ENCODE measurements at places on chromosomes 6 and 20.

- no peak for DNase-seq
Observed at GRCh38 chr6:33490198-33490597, 35.8 kb downstream of the ZBTB9 start.

DNA sequence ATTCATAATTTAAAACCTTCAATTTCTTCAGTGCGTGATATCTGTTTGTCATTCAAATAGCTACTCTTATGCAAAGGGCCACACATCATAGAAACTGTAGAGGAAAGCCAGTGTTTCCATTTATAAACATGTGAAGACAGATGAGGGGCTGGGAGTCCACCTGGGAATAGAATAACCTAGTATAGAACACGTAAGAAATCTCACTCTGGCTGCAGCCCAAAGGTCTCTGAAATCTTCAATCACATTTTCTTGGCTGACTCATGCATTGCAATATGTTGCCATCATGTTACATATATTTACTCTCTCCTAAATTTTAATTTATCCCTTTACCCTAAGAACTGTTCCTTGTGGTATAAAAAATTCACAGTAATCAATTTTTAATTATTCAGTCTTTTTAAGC is 123.2 kb downstream of the ELOVL4 start:
- no peak for DNase-seq

GRCh38 chr20:995170-995569 is 6.9 kb downstream of the RSPO4 start:
- no peak for DNase-seq

- no peak for DNase-seq
Observed at GRCh38 chr6:158769234-158769770, 49.9 kb downstream of the EZR start.

DNA sequence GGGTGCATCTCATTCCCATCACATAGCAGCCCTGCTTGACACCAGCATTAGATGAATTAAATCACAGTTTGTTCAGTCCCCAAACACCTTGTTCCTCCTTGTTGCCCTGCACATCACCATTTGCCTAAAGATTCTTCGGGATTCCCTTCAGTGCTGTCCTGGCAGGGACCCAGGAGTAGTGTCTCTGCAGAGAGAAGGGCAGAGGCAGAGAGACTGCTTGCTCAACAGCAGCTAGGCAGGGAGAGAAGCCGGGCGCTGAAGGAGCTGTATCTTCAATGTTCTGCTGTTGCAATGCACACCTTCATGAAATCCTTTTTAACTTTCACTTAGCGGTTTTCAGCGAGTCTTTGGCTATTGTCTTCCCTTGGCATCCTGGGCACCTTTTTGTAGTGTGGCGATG is 362.9 kb downstream of the FARS2 start:
- no peak for DNase-seq

DNA sequence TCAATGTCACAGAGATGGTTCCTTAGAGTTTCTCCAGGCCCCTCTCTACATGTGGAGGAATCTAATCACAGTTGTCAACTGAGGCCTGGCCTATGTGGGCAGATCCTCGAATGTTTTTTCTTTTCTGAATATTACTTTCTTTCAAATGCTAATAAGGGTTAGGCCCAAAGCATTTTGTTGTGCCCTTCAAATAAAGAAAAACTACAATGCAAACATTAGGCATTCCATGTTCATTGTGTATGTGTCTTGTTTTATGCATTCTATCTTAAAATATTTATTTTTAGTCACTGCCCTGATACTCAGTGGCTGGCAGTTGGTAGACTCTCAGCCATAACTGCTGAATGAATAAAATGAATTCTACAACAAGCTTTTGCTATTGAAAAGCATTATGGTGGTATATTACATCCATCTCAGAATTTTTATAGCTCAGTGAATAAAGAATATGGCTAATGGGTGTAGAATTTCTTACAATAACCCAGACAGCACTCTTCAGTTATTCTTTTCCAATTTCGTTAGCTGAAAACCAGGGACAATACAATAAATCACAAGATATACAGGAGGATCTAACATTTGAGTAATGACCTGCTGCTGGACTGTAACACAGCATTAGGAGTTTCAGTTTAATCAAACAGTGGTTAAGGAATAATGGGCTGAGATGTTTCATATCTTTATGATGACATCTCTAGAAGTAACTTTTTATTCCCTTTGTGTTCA is 28.3 kb downstream of the RGS17 start:
- no peak for DNase-seq

- DNase-seq = no peak
Observed at GRCh38 chr20:46835418-46835817, 59.2 kb upstream of the EYA2 start.

DNA sequence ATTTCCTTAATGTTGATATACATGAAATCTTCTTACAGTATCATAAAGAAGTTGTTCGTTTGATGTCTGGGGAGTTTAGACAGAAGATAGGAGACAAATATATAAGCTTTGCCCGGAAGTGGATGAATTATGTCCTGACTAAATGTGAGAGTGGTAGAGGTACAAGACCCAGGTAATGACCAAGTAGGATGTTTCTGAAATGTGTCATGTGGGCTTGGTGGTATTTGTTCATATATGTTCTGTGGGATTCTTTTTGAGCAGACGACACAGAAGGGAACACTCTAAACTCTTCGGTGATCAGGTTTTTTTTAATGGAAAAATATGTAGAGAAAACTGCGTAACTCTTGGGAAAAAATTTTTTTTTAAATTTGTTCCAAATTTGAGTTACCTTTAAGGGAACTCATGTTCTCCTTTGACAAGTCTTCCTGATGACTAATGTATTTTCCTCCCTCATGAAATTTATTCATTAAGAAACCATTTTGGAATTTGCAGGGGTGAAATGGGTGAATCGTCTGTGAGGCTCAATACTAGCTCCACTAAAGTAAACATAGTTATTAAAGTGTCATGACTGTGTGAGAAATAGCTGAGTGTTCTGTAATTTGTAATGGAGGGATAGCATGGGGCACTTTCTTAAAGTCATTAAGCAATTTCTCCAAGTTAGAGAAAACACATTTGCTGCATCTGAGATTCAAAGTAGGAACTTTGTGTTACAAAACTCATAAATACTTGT is 100.6 kb downstream of the MAP3K4 start:
- no peak for DNase-seq

DNA sequence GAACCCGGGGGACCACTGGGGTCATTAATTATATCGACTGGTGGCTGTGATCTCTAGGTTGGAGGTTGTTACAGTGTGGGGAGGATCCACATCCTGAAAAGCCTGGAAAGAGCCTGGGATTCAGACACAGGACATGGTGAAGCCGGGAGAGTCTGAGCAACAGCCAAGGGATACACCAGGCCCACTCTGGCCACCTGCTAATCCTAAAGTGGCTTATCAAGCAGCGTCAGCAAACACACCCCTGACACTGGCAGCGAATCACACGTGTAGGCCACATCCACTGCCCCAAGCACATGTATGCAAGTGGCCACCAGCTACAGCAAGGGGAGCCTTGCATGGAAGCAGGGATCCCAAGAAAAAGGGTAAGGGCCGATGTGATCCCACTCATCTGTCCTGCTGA is 41.0 kb downstream of the GFOD1 start:
- DNase-seq = no peak

DNA sequence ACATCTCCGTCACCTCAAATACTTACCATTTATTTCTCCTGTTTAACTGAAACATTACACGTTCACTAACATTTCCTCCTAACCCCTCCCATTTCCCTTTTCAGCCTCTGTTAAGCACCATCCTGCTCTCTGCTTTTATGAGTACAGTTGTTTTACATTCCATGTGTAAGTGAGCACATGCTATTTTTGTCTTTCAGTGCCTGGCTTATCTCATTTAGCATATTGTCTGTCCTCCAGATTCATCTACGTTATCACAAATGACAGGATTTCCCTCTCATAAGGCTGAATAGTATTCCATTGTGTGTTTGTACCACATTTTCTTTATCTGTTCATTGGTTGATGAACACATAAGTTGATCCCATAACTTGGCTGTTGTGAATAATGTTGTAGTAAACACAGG is 22.7 kb downstream of the TAF11 start:
- DNase-seq = no peak

GRCh38 chr6:80938131-80938530 is 814.4 kb downstream of the TENT5A start:
- DNase-seq = no peak

DNA sequence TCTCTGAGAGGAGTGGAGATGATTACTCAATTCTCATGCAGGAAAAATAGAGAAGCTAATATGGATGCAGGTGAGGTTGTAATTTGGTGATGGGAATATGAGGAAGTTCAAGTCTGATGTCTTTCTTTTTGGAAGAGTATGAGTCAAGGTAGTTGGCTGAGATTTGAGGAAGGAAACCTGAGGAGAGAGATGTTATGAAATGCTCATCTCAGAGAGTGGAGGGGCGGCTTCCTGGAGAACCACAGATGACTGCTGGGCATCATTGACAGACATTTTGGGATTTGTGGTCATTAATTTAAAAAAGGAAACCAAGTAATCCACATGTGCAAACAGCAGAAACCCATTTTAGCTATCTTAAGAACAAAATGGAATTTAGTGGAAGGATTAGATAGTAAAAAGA is 72.5 kb upstream of the UST start:
- no peak for DNase-seq

DNA sequence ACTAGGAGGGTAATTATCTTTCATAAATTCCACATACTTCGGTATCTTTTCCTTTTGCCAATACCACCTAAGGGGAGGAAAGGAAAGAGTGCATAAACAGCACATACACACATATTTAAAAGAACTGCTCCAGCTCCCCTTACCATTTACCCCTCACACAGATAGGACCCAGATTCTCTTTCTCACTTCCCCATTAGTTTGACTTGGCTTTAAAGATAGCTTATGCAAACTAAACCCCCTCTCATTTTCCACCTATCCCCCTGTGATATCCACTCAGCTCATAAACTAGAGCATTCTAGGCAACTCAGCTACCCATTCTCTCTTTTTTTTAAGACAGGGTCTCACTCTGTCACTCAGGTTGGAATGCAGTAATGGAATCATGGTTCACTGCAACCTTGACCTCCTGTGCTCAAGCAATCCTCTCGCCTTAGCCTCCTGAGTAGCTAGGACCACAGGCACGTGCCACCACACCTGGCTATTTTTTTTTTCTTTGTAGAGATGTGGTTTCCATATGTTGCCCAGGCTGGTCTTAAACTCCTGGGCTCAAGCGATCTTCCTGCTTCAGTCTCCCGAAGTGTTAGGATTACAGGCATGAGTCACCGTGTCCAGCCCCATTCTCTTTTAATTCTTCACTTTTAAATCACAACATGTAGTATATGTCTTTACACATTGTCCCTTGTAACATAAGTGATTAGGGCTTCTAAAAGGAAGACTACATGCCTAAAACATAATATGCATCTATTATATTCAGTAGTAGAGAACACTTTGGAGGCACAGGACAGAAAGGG is 4.0 kb downstream of the FUCA2 start:
- DNase-seq = no peak

GRCh38 chr6:111114482-111114881 is 27.2 kb downstream of the SLC16A10 start:
- no peak for DNase-seq

DNA sequence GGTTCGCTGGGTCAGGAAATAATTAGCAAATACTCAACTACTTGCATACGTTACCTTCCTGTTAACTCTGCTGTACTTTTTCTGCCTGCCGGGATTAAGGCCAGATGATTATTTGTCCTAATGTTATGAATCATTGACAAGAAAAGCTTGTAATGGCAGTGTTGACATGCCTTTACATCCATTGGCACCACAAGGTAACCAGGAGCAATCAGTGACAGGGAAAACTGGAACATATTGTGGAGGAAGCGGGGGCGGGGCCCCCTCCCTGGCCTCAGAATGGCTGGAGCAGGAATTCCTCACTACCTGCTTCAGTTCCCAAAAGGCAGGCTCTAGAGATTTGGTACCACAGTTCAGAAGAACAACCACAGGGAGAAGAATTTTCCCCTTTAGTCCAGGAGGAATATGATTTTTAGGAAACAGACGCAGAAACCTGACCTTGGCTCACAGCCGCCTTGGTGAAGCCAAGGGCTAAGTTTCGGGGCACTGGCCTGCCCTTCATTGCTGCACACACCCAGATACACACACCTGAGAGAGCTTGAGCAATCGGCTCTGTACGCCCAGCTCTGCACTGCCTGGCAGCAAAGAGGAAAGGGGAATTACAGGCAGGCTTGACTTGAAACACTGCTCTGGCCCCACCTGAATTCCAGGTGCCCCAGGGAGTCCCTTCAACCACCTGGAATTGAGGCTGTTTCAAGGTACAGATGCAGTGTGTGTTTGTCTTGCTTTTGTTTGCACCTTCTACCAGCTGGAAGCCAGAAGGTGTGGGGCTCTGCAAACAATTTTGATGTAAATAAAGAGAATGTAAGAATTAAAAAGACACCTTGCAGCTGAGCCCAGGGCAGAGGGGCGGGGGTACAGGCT is 89.8 kb downstream of the MYB start:
- DNase-seq = no peak

- no peak for DNase-seq
Observed at GRCh38 chr6:11121851-11122250, 10.3 kb upstream of the ERVFRD-1 start.

GRCh38 chr6:40328386-40328985 is 258.7 kb downstream of the LRFN2 start:
- DNase-seq = no peak

DNA sequence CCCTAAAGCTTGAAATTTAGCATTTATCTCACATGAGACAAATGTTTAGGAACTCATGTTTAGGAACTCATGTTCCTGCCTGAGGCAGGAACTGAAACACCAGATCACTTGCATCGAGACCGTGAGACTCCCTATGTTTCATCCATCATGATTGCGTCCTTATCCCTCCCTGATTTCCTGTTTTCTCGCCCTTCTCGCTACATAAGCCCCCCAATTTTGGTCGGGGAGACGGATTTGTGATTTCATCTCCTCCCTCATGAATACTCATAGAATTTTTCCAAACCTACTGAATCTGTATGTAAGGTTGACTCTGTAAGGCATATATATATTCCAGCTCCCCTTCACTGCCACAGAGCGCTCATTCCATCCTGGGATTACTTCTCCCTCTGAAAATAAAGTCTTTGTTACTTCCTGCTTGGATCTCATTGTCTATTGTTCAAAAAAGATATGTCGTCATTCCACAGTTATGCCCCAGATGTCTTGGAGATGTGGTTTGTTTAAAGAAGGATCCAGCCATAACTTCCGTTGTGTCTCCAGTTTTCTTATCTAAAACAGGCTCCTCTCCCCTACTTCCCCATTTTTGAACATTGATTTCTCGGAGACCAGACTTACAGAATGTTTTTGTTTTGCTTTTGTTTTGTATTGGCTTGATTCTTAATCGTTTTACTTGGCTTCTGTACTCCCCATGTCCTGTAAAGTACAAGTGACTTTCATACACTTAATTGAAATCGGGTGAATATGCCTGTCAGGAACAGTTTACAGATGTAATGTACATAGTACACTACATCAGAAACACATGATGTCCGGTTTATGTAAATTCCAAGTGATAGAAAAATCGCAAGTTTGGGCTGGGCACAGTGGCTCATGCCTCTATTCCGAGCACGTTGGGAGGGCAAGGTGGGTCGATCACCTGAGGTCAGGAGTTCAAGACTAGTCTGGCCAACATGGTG is 118.7 kb downstream of the HFE start:
- no peak for DNase-seq

DNA sequence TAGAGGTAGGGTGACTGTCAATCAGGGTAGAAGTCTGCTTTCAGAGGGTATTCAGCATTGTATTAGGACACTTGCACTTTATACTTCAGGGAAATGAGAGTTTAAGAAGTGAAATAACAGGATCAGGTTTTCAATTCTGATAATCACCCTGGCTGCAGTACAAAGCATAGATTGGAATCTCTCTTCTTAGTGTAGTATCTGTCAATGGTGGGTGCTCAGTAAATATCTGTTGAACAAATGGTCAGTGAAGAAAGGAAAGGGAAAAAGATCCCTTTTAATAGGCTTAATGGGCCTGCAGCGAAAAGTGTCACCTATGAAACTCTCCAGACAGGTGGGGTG is 18.7 kb downstream of the TUBB2B start:
- DNase-seq = no peak

GRCh38 chr6:127484212-127484863 is 25.1 kb upstream of the KIAA0408 start:
- DNase-seq = no peak

All from stimulated activated CD8-positive, alpha-beta memory T cell treated with anti-CD3 and anti-CD28 coated beads, Interleukin-15, amount 100 ng/mL, for 24 hours (primary cell).